Right renal pelvis (tissue), 4 donors: ENCODE measurements at places on chromosomes 1 and 21.

DNA sequence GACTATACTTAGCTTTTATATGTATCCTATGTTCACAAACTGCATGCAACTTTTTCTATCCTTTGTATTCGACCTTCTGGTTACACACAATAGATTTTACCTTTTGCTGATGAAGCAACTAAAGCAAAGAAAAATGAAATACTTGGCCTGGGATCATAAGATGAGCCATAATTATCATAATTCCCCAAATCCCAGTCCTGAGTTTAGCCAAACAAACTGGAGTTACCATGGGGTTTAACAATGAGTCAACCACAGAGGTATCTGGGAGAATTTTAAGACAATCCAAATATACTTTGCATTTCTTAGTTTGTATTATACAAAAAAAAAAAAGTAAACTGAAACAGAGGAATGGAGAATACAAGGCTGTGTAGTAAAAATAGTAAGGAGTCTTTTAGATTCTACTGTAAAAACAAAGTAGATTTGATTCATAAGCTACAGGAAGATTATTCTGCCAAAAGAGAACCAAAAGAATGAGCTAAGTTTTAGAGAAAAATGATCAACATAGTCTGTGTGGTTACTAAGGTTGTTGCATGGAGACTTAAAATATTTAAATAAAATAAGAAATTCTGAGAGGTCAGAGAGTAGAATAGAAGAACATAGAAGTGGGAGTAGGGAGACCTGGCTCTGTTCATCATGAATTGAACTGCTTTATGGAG lies 60.4 kb upstream of the GORAB start:
- no peak for DNase-seq

DNA sequence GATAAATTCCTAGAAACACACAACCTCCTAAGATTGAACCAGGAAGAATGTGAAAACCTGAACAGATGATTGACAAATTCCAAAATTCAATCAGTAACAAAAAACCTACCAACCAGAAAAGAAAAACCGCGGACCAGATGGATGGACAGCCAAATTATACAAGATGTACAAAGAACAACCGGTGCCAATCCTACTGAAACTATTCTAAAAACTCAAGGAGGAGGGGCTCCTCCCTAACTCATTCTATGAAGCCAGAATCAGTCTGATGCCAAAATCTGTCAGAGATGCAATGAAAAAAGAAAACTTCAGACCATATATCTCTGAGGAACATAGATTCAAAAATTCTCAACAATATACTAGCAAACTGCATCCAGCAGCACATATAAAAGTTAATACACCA lies 262.4 kb upstream of the DAB1 start:
- no peak for DNase-seq

DNA sequence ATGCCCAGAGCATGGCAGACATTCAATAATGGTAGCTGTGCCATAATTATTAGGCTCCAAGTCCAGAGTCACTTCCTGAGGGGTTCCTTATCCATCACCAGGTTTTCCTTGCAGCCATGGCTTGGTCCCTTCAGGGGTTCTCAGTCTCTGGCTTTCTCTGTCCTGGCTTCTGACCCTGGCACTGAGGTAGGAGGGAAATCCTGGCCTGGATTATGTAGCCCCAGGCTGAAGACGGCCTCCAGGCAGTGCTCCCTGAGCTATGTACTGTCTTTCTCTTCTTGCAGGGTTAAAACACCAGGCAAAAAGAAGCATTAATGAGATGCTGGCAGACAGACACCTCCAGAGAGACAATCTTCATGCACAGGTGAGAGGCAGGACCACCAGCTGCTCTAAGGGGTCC lies 9.5 kb upstream of the PADI3 start:
- DNase-seq = no peak

DNA sequence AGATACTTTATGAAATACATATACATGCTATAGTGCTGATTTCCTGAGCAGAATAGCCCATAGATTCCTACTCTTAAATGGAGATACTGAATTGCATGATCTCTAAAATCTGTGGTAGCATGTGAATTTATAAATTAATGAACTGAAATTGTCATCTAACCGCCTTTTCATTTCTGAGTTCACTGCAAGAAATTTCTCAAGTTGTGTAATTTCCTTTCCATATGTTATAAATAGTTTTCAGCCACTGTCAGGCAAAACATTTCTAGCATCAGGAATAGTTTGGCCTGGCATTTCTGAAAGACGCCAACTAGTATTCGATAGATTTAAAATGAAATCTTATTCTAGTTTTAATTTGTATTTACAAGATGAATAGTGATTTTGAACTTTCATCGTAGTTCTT lies 310.1 kb downstream of the USH2A start:
- DNase-seq = no peak

DNA sequence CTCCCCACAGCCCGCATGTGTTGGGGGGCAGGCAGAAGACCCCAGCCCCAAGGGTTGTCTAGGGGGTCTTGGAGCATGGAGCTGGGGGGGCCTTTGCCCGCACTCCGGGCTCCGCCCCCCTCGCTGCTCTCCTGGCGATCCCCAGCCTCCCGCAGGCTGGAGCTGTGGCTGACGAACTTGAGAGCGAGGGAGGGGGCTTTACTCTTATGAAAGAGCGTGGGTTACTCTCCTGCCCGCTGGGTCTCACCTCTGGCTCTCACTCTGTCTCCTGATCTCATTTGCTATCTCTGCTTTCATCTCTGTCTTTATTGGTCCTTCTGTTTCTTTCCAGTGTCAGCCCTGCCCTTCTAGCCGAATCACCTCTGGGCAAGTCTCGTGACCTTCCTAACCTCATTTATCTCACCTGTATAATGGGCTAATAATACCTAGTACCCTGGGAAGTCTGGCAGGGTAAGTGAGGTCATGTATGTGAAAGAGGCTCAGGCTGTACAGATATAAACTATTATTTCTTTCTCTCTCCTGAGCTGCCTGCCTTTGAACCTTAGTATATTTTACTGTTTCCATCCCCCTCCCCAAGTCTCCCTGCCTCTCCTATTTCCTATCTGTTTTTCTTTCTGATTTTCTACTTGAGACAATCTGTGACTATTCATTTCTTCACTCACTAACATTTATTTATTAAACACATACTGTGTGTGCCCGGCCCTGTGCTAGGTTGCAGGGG lies 731 bp downstream of the EFNA4 start:
- no peak for DNase-seq

DNA sequence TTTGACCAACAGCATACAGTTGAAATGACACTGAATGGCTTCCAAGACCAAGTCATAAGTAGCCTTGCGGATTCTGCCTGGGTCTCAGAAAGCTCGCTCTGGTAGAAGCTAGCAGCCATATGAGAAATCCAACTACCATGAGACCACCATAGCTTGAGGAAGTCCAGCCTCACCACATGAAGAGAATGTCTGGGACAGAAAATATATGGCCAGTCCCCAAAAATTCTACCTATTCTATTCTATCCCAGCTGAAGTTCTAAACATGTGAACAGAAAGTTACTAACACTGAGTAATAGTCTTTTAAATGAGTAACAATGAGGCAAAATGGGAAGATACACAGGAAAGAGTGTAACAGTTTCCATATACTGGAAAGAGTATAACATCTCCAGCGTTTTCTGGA lies 9.0 kb downstream of the FMO5 start:
- no peak for DNase-seq

- no peak for DNase-seq
Measured at GRCh38 chr1:154408174-154408777, 3.1 kb downstream of the IL6R start.

GRCh38 chr1:196317535-196318522 lies 290.4 kb downstream of the KCNT2 start:
- no peak for DNase-seq

DNA sequence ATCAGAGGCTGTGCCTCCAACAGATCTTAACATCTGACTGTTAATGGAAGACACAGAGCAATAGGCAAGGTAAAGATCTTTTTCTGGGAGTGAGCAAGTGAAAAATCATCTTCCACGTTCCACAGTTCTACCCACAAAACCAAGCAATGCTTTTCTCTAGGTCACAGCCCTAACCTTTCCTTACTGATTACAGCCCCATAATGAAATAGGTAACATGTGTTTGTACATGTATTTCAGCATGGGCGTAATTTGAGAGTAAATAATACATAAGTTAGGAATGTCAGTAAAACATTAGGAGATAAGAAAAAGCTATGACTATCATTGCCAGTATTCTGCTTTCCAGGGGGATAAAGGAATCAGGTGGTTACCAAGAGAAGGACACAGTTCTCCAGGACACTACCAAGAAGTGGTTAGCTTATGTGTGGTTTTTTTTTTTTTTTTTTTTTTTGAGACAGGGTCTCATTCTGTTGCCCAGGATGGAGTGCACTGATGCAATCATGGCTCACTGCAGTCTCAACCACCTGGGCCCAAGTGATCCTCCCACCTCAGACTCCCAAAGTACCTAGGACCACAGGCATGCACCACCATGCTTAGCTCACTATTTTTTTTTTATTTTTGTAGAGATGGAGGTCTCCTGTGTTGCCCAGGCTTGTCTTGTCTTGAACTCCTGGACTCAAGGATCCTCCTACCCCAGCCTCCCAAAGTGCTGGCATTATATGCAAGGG lies 72.0 kb downstream of the DAP3 start:
- DNase-seq = no peak

GRCh38 chr1:70947835-70948234 lies 99.8 kb downstream of the PTGER3 start:
- no peak for DNase-seq

DNA sequence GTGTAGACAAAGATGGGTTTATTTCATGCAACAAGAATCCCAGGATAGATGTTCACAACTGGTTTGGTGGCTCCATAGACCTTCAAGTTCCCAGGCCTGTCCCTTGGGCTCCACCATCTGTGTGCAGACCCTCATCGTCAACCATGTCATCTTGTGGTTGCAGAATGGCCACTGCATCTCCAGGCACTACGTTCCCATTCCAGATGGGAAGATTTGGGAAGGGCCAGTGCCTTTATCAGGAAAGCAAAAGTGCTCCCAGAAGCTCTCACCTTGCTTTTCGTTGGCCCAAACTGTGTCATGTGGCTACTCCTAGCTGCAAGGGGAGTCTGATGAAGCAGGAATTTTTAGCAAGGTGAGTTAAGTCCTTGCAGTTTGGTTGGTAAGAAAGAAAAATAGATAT lies 12.8 kb downstream of the TMCC2 start:
- no peak for DNase-seq

DNA sequence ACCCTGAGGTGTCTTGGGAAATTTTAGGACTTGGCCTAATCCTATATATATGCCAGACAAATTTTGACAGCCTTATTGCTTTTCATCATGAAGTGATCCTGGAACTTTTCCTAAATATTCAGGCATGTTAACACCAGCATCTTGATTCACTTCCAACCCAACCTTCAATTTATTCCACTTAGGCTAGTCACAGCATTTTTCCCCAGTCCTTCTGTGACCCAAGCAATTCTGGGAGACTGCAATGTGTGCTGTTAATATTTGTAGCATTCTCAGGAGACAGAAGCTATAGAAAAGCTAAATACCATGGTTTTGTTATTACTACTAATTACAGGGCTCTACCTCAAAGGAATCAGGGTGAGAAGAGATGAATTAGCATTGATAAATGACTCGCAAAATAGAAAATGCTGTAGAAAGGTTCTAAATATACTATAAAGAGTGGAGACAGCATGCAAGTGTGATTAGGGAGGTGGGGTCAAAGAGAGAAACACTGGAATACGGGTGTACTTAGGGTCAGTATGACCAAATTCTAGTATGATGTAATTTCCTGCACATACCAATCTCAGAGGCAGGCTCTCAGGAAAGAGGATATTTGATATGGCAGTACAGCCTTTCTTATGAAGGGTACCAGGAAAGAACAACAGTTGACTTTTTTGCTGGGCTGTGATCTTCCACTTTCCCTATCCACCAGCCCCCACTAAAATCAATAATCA lies 29.1 kb downstream of the PRRX1 start:
- no peak for DNase-seq

- no peak for DNase-seq
Measured at GRCh38 chr1:9927259-9927658, 15.9 kb downstream of the LZIC start.

DNA sequence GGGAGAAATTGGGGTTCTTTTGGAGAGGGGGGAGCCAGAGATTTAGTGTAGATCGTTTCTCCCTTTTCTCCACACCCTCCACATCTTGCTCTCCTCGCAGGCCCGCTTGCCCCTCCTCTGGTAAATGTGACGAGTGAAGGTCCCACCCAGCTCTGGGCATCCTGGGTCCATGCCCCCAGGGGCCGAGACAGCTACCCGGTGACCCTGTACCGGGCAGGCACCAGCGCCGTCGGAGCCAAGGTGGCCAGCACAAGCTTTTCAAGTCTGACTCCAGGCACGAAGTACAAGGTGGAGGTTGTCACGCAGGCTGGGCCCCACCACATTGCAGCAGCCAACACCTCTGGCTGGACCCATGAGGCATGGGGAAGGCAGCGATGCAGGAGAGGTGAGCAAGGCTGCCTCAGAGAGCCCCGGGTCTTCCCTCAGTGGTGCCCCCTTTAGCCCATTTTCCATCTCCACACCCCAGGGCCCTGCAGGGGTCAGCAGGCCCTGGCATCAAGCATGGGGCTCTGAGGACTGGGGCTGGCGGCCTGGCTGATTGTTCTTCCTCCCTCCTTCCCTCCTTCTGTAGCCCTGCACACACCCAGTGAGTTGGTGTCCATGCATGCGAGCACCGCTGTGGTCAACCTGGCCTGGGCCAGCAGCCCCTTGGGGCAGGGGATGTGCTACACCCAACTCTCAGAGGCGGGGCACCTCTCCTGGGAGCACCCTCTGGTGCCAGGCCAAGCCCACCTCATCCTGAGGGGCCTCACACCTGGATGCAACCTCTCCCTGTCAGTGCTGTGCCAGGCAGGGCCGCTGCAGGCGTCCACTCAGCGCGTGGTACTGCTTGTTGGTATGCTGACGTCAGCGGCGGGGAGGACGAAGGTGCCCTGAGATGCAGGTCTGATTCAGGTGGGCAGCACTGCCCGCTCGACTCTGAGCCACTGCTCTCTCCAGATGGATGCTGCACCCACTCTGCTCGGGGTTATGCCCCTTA lies 16.4 kb upstream of the LGR6 start:
- DNase-seq = no peak

DNA sequence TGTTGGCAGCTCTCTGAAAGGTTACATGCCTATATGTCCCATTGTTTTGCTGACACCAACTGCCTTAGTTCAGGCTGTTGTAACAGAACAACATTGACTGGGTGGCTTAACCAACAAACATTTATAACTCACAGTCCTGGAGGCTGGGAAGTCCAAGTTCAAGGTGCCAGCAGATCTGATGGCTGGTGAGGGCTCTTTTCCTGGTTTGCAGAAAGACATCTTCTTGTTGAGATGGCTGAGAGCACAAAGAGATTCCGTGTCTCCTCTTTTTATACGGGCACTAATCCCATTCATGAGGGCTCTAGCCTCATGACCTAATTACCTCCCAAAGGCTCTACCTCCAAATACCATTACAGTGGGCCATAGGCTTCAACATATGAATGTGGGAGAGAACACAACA lies 10.2 kb upstream of the STMN1 start:
- DNase-seq = no peak

GRCh38 chr1:67584938-67585337 lies 100.1 kb upstream of the GADD45A start:
- DNase-seq = no peak

- no peak for DNase-seq
Measured at GRCh38 chr1:236002025-236002390, 62.9 kb downstream of the NID1 start.

GRCh38 chr1:90732136-90732535 lies 15.0 kb upstream of the BARHL2 start:
- DNase-seq = no peak
